ENCODE measurements at places on chromosomes 3 and 15.

DNA sequence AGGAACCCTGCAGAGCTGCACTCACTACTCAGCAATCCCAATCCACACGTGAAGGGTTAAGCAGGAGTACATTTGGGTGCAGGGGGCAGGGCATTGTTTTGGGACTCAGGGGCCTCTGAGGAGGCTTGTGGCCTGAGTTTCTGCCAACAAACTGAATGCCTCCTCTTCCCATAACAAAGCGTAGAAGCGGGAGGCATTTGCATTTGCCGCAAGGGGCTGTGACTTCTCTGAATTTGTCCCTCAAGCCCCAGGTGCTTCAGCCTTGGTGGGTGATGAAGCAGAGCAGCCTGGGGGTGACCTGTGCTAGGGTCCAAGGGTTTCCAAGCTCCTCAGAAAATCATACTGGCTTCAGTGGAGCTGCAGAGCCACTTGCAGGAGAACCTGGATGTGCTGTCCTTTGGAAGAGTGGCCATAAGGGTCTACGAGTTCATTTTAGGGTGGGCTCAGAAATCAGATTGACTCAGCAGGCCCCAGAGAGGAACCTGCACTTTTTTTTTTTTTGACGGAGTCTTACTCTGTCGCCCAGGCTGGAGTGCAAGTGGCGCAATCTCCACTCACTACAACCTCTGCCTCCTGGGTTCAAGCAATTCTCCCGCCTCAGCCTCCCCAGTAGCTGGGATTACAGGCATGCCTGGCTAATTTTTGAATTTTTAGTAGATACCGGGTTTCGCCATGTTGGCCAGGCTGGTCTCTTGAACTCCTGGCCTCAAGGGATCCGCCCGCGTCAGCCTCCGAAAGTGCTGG is 1.4 kb upstream of the RPSA start:
- no peak for DNase-seq

DNA sequence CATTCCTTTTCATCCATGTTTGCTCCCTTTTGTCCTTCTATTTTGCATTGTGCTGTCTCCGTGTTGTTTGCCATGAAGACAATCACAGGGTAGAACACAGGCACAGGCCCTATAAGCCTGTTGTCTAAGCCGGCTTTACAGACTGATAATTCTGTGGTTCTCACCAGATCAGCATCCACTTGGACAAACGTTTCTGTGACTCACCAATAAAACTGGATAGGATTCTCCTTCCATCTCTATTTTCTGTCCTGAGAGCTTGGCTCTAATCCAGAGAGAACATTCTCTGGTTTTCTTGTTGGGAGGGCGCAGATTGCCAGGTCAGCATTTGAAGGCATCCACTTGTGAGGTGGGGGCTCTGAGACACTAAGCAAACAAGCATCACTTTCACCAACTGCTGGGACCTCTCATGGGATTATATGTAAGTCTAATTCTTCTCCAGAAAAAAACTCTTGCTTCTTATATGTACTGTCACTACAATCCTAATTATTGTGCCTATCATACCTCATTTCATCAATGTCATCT is 101.6 kb downstream of the ERC2 start:
- DNase-seq: no peak

DNA sequence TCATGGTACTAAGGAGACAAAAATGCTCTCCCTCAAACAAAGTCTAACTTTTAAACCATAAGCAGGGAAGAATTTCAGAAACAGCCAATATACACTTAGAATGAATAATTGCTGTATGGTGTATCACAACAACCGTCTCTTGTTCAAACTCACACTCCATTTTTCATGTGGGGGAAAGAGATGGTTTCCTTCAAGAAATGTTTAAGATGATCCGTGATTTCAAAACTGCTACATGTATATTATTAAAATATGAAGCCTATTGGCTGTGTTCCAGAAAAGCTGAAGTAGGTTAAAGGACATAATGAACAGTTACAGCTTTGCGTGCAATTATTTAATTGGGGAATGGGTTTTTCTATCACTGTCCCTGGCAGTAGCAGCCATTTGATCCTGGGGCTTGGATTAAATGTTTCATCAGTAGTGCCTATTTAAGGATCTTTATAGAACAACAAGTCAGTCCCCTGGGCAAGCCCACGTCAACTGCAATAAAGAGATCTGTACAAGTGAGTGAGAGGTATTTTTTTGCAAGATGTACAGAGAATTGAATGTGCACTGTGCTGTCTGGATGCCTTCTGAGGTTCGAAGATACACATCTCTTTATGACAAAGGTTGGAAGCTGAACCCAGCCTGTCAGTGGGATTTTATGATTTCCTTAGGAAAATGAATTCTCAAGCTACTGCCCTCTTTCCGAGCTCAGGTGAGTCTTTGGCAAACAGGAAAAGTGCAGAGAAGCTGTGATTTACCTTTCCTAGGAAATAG is 337.2 kb upstream of the RARB start:
- DNase-seq: no peak

DNA sequence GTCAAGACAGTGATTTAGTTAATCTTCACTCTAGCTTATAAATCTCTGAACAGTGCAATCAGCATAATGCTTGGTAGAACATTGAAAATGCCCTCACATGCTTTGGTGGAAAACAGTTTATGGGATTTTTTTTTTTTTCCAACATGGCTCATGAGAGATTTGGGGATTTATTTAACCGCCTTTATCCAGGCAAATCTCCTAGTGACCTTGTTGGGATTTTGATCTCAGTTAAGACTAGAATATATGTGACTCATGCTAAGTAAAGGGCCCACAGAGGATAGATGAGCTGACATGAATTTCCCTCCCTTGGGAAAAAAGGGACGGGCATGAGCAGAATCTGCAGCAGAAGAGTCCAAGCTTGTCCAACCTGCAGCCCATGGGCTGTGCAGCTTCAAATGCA is 18.7 kb downstream of the LRTM1 start:
- DNase-seq: no peak

- DNase-seq: no peak
These were observed 76.2 kb upstream of the PLCL2 start for GRCh38 chr3:16808393-16809107.

- no peak for DNase-seq
These were observed 48.1 kb downstream of the ALCAM start for GRCh38 chr3:105414841-105415240.

DNA sequence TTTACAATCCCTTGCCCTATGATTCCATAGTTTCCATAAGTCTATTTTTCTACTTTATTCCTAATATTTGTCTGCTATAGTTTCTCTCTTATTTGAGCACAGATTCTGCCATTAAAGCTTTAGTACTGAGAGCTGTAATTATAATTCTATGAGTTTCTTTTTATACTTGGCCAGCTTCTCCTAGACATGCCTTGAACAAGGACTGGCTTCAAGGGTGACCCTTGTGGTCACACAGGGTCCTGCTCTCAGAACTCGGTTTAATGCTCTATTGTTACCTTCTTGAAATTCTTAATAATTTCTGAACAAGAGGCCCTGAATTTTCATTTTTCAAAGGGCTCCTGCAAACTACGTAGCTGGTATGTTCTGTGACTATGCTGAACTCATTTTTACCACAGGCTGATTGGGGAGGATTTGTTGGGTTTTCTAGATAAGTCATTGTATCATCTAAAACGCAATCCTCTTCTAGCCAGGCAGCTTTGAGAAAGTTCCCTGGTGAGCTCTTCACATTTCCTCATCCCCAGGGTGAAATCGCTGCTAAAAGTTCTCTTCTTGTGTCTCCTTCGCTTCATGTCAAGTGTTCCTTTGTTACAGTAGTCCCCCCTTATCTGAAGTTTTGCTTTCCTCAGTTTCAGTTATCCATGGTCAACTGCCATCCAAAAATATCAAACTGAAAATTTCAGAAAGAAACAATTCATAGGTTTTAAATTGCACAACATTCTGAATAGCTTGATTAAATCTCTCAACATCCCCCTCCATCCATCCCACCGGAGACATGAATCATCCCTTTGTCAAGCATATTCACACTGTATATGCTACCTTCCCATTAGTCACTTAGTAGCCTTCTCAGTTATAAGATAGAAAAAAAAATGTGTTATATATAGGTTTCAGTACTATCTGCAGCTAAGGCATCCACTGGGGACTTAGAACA is 12.6 kb upstream of the PLCL2 start:
- no peak for DNase-seq

DNA sequence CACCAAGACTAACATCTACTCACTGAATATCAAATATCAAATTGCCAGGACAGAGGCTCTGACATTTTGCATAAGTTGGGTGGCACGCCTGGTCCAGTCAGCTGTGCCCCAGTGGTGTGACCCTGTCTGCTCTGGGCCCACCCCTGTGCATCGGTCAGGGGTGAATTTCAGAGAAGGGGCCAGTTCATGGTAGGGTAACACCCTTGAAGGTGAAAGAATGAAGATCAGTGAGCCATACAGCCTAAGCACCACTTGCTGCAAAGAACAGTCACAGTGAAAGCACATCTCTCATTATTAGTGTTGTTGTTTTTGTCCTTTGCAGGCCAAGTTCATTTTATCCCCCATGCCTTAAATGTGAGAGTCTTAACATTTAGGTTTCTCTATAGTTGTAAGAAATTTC is 86.8 kb downstream of the MYRIP start:
- no peak for DNase-seq
